ENCODE measurements at places on chromosomes 3 and 15.

DNA sequence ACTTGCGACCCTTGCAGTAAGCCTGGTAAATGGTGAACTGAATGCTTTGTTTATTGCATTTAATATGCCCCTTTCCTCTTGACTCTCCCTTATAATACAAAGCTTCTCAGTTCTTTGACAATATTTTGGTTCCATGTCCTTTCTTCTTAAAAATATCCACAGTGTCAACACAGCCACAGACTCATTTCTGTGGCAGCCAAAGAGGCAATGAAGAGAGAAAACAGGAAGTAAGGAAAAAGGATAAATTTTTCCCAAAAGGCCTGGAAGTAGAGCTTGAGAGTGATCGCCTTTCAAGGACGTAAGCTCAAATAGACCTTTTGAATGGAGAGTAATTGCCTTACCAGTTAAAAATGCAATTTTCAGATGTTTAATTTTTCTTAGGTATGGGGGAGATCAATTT, 59.4 kb downstream of the PEX5L start:
- no peak for DNase-seq

GRCh38 chr3:168864107-168865021, 768.6 kb upstream of the GOLIM4 start:
- DNase-seq, result no peak

DNA sequence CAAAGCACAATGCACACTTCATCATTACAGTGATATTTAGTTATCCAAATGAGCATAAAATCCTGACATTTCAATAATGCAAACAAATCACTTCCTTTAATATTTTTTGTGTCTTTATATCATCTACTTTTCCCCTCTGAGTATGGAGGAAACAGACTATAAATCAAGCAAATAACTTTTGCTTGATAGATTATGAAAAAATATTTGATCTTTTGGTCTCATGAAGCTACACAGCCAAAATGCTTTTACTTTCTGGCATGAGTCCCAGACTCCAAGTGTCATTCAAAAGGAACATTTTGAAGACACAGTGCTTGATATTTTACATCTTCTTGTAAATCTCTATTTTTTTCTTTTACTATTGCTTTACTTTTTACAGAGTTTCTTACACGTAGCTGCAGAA, 215.3 kb upstream of the ROBO1 start:
- DNase-seq, result no peak

- no peak for DNase-seq
Measured at GRCh38 chr3:68999605-69000004, 13.9 kb downstream of the EOGT start.

GRCh38 chr3:197298945-197299854, 788 bp upstream of the DLG1 start:
- peak; percentile 24 for DNase-seq

DNA sequence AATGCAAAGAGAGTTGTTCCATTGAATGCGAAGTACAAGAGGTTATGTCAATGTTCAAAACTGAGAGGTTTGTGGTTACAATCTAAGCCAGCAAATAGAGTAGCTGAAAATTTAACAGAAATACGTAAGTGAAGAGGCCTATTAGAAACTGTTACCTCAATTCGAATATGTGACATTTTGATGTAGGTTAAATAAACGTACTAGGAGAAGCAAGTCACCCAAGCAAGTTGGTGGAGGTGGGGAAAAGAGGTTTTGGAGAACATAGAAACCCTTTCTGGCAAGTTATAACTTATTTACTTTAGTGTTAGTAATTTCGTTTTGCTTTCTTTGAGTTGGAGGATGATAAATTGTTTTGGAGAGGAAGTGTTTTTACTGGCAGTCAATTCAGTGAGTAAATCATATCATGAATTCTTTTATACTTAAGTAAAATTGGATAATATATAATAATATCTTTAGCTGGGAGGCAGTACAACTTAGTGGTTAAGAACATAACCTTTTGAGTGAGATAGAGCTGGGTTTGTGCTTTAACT, 91.2 kb upstream of the NAALADL2 start:
- DNase-seq, result no peak

DNA sequence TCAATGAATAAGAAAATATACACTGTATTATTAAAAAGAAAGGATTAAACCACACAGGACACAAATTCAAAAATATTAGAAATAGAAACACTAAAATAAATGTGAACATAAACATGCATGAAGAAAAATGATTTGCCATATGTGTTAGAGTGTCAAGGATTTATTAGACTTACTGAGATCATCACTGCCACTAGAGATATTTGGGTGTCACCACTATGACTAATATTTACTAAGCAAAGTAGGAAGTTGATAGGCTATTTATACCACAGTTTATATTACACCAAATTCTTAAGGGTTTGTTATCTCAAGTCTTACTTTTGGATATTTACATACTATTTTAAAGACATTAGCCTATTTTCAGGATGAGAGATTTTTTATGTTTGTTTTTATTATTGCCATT, 575.0 kb upstream of the SGO1 start:
- DNase-seq, result no peak

DNA sequence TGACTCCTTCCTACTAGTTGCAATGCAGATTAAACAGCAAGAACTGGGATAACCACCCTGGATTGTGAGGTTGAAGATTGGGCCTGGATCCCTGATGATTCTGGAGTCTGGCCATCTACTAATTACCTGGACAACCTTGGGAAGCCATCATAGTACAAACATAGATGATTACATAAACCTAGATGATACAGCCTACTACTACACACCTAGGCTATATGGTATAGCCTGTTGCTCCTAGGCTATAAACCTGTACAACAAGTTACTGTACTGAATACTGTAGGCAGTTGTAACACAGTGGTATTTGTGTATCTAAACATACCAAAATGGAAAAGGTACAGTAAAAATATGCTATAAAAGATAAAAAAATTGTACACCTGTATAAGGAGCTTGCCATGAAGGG, 48.0 kb downstream of the NSUN3 start:
- no peak for DNase-seq

GRCh38 chr15:85764649-85765277, 30.0 kb downstream of the KLHL25 start:
- DNase-seq, result no peak

DNA sequence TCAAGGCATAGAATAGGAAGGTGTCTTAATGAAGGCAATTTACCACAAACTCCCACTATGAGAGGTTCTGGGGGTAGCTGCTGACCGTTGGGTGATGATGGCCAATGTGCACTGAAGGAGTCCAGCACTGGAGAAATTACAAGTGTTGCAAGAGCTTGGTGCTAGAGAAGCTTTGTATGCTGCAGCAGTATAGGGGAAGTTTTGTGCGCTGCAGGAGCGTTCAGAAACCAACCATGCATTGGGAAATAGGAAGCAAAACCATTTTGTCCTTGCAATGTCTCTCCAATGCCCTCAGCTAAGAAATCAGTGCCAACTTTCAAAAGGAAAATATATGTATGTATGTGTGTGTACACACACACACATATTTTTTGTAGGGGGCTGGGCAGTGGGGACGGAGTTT, 441.6 kb upstream of the NAALADL2 start:
- DNase-seq, result no peak

GRCh38 chr3:110685630-110686029, 386.0 kb upstream of the NECTIN3 start:
- no peak for DNase-seq

GRCh38 chr15:57440799-57441198, 64.5 kb downstream of the CGNL1 start:
- DNase-seq, result no peak

DNA sequence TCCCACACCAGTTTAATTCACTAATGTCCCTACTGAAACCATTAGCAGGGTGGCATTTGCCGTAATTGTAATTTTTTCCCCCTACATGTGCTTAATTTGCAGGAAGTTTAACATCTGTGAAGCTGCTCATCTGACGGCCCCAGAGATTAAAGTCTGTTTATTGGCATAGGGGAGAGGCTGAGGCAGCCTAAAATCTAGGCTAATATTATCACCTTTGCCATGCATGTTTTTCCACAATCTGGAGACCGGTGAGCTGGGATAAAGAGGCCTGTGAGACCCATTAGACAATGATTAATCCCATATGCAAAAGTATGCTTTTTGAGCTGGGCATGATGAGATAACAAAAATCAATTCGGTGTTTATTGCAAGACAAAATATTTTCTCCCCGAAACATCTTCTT, 561.2 kb upstream of the ALCAM start:
- no peak for DNase-seq

- no peak for DNase-seq
Measured at GRCh38 chr3:63986146-63986545, 37.1 kb downstream of the PSMD6 start.

DNA sequence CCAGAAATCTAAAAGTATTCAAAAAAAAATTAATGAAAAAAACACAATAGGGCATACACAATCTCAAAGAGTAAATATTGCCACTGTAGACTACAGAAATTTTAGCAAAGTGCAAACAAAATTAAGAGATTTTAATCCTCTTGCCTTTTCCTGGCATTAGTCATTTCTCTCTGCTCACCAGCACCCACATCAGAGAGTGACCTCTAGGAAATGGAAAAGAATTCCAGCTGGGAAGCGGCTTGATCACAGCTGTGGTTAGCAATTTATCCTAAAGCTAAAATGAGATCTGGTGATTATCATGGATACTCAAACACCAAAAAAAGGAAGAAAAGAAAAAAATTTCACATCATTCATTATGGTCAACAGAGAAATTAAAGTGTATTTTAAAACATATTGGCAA, 7.5 kb downstream of the CSNK1G1 start:
- no peak for DNase-seq
